AG04450 (cell line): ENCODE measurements at places on chromosomes 12 and 14. TPM values are rescaled to one million over a fixed set of nuclear protein-coding genes. Genes with fewer than 3 reads are reported as not detected.

DNA sequence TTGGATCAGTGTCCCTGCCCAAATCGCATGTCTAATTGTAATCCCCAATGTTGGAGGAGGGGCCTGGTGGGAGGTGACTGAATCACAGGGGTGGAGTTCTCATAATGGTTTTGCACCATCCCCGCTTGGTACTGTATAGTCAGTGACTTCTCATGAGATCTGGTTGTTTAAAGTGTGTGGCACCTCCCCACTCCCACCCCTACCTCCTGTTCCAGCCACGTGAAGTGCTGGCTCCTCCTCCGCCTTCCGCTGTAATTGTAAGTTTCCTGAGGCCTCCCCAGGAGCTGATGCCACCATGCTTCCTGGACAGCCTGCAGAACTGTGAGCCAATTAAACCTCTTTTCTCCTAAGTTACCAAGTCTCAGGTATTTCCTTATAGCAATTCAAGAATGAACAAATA is 67.2 kb downstream of the FERMT2 start:
- DNase-seq: no peak

GRCh38 chr14:21050597-21050996 is 7.0 kb upstream of the RNASE8 start:
- no peak for DNase-seq

DNA sequence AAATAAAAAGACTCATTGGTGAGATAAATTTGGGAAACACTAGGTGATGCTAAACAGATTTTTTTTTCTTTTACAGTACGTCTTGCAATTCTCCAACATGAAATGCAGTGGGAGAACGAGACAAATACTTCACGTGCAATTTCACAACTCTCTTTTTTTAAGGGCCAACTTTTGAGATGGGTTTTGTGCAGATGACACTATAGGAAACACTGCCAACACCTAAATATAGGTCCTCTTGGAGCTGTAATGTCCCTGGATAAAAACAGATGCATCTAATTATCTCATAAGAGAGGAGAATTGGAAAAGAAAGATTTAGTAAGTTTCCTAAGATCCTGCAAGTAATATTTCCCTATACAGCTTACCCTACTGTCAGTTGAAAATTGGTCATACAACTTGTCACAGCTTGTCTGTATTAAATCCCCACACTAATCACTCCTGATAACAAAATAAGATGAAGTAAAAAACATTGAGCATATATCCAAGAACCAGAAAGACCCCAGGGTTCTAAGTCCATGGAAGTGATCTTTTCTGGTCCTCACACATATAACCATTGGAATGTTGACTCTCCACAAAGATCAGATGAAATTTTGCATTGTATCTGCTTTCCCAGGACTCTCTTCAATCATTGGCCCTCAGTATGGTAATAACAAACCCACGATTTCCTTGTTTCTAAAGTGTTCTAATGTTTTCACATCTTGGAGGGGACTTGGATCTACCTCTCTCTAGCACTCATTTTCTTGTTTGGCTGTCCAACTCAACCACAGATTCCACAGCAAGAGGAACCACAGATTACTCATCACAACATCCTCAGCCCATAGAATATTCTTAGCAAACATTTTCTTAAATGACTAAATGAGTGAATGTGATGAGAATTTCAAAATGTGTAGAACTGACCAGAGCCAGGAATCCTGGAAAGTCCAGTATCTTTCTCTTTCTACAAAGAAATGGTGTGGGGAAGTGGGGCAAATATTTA is 769.4 kb upstream of the USP15 start:
- DNase-seq: no peak

DNA sequence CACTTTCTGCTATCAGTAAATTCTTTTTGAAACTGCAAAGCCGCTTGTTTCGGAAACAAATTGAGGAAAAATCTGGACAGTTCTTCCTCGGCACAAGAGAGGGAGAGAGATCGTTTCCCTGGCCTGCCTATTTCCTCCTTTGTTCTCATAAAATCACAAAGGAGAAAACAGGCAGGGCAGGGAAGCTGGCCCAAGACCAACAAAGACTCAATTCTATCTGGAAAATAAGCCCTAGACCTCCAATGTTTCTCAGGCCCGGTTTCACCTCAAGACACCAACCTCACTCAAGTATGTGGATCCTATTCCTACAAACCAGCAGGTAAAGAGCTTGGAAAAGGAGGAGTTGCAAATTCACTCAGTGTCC is 19.5 kb downstream of the DICER1 start:
- DNase-seq: no peak

DNA sequence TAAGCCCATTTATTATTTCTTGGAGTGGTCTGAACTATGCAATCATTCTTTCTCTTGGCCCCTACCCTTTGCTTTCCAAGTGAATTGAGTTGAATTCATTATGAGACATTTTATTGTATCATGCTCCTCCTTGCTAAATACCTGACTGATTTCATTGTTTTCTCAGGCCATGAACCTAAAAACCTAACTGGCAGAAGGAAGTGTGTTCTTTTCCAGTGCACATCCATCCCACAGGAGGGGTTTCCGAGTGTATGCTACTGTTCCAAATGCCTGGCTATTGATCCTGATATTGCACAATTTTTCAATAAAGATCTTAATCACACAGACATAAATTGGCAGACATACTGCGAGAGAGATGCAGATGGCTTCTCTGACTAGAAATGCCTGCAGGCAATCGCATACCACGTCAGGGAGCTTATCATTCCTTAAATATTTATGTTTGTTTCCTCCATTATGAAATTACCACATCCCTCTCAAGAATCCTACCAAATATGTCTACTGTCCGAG is 162.2 kb upstream of the EGLN3 start:
- DNase-seq: no peak

GRCh38 chr12:115338566-115339294 is 654.8 kb upstream of the TBX3 start:
- no peak for DNase-seq

GRCh38 chr14:70832561-70833305 is 23.4 kb upstream of the MAP3K9 start:
- DNase-seq: no peak

KRT72 gene
- polyA plus RNA-seq: not detected in 2 replicates

TAS2R7 gene
- polyA plus RNA-seq: not detected in 2 replicates
